Activated naive CD8-positive, alpha-beta T cell treated with anti-CD3 and anti-CD28 coated beads, Interleukin-2, amount 10 ng/mL, durations not matched to agents 7 days and 5 days (primary cell): ENCODE measurements at places on chromosomes 7 and 10. TPM values are rescaled to one million over a fixed set of nuclear protein-coding genes. Genes with fewer than 3 reads are reported as not detected.

The WNT16 gene
- total RNA-seq: not detected

The WNT8B gene
- 0.91 TPM for total RNA-seq

The HTR7 gene
- total RNA-seq: 0.14 TPM

The SPAG6 gene
- total RNA-seq: 0.67 TPM

The ANKRD7 gene
- 1.2 TPM for total RNA-seq

The SLC18A3 gene
- not detected for total RNA-seq

The HOXA1 gene
- total RNA-seq: 0.72 TPM

The SFRP4 gene
- total RNA-seq: not detected

The PNLIPRP1 gene
- not detected for total RNA-seq

The DNAJC12 gene
- 4.1 TPM for total RNA-seq

The ACSM6 gene
- total RNA-seq: not detected

The PLEKHS1 gene
- total RNA-seq: not detected
